ENCODE measurements at places on chromosomes 5 and 9. TPM values are rescaled to one million over a fixed set of nuclear protein-coding genes. Genes with fewer than 3 reads are reported as not detected.

- peaks cover 28% of the 10 kb centered on the region for H3K27me3 ChIP-seq
- H3K36me3 ChIP-seq: no peaks in the 10 kb centered on the region
- no peaks in the 10 kb centered on the region for H3K4me1 ChIP-seq
Measured at GRCh38 chr9:18799428-18799827, 233.6 kb downstream of the SAXO1 start.

DNA sequence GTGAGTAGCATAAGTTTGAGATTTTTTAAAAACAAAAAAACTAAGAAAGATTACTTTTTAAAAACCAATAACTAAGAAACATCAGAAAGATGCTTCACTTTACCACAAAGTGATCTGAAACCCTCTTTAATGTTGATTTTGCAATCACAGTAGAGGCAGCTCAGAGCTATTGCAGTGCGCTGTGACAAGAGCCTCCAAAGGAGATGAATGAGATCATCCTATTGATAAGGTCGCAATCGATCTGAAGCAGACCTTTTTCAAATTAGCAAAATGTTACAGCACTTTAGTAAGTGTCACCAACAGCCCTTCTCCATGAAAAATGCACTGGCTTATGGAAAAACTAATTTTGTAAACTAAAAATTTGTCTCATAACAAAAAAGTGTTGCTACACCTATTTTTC, 284.6 kb upstream of the EFNA5 start:
- no peak overlapping the region for H3K4me3 ChIP-seq
- no peak for DNase-seq
- H3K36me3 ChIP-seq: no peaks in the 10 kb centered on the region
- no peaks in the 10 kb centered on the region for H3K4me1 ChIP-seq

The PGM5 gene
- total RNA-seq: 0.87 TPM

DNA sequence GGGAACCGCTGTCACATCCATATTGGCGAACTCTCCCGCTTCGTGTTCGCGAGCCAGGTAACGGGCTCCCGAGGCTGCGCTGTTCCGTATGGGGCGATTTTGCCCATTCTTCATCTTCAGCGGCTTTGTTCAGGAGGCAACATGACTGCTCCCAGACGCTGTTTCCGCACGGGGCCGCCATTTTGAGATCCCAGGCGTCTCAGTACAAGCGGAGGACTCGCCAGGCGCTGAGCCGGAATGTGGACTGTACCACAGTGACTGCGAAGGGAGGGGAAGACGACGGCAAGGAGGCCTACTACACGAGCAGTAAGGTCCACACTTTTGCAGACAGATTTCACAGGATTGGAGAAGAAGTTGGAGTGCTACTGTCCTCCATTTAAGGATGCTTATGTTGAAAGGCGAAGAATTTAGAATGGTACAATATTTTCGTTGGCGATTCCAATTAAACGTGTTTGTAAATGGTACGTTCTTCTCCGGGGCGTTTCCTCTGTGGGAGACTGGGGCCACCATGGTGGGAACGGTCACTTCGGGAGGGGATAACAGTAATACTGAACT, 41.6 kb upstream of the ZNF300 start:
- H3K4me1 ChIP-seq: no peaks in the 10 kb centered on the region
- no peaks in the 10 kb centered on the region for H3K36me3 ChIP-seq
- no peak for DNase-seq
- no peak overlapping the region for H3K27ac ChIP-seq

DNA sequence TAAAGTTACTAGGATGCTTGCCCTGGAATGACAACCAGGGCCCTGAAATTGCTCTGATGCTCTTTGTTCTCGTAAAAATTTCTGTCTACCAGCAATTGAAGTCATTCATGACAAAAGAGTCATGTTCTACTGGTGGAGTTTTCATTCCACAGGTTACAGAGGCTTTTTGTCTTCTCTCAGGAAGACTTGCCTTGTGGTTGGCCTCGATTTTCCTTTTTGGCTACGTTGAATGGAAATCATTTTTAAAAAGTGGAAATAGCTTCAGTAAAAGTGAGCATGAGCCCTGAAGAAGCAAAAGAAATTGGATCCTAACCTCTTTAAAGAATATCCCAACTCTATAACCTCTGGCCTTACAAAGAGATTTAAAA, 255.2 kb downstream of the AOPEP start:
- no peak overlapping the region for H3K4me3 ChIP-seq
- DNase-seq: no peak
- H3K27ac ChIP-seq: no peak overlapping the region
- H3K27me3 ChIP-seq: no peaks in the 10 kb centered on the region

DNA sequence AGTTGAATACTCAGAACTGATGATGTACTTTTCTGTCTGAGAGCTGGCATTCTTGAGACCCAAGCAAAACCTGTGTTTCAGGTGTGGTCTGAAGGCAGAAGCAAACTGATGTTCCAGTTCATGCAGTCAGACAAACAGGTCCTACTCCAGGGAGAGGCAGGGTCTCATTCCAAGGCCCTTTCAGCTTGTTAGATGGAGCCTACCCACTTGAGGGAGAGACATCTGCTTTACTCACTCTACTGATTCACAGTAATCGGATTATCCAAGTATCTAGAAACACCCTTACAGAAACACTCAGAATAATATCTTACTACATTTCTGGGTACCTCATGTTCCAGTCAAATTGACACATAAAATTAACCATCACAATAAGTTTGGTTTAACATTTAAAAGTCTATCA, 207.8 kb downstream of the KDM4C start:
- no peaks in the 10 kb centered on the region for H3K27me3 ChIP-seq
- no peak overlapping the region for H3K4me3 ChIP-seq
- H3K36me3 ChIP-seq: no peaks in the 10 kb centered on the region

The LCN6 gene
- not detected for total RNA-seq

GRCh38 chr5:81007637-81008027, 47.5 kb downstream of the RASGRF2 start:
- H3K4me3 ChIP-seq: no peak overlapping the region
- DNase-seq: no peak
- H3K4me1 ChIP-seq: peaks cover 13% of the 10 kb centered on the region
- H3K27ac ChIP-seq: no peak overlapping the region
- H3K27me3 ChIP-seq: no peaks in the 10 kb centered on the region
- H3K36me3 ChIP-seq: no peaks in the 10 kb centered on the region

All from Calu3 (cell line).